ENCODE measurements at places on chromosomes 3 and 15.

DNA sequence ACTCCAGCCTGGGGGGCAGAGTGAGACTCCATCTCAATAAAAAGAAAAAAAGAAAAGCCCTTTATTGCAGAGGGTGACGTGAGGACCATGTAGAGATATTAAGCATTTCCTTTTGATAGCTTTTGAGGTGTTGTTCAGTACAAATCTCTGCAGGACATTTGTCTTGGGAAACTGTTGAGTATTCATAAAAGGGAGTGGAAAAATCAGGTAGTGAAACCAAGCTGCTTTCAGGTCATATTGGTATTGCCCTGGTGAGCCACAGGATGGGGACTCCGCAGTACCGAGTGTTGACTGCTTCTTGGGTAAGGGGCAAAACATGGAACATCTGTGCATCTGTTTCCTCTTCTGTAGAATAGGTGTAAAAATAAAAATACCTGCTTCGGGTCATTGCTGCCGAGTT, 9.9 kb downstream of the ITPR1 start:
- no peak for DNase-seq

DNA sequence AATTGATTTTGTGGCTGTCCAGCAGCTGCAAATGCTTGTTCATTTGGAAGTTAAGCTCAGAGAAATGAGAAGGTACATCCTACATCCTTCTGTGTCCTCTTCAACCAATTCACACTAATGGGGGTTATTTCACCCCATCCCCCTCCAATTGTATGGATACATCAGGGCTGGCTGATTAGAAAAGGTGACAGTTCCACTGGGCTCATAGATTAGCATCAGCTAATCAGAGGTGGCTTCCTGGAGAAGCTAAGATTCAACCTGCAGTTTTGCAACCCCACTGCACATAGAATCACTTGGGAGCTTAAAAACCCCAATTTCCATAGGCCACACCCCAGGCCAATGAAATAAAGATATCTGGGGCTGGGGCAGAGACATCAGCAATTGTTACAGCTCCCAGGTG, 217.7 kb upstream of the TLE3 start:
- DNase-seq: no peak

- no peak for DNase-seq
Observed at GRCh38 chr3:118548434-118548833, 486.2 kb downstream of the IGSF11 start.

GRCh38 chr15:101252836-101253235, 988 bp upstream of the CHSY1 start:
- DNase-seq: no peak

DNA sequence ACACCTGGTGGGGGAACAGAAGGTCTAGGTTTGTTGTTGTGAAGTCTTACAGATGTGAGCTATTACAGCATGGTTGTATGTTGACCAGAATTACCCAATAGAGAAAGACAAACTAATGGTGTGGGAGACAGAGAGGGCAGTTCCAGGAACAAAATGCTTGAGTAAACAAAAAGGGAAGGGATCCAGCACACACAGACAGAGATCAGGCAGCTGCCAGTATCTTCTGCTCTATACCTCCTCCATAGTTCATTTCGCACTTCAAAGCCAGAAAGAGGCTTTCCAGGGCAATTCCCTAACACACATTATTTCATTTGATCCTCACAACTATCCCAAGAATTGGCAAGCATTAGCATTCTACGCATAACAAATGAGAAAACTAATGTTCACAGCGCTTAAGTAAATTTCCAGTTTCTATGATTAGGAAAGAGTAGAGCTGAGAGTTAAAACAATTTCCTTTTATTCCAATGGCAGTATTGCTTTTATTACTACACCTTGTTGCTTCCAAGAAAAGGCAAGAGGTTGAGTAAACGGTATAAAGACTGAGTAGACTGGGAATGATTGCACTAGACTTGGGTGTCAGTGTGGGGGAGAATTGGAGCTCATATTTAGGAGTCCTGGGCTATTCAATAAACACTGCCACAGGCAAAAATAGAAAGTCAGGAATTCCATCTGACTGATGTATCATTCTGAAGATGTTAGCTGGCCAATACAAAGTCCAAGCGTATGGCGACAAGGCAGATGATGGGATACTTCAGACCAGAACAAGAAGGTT, 39.7 kb upstream of the ZNF280D start:
- DNase-seq: no peak

- DNase-seq: no peak
Observed at GRCh38 chr15:63274427-63274826, 3.0 kb upstream of the APH1B start.

DNA sequence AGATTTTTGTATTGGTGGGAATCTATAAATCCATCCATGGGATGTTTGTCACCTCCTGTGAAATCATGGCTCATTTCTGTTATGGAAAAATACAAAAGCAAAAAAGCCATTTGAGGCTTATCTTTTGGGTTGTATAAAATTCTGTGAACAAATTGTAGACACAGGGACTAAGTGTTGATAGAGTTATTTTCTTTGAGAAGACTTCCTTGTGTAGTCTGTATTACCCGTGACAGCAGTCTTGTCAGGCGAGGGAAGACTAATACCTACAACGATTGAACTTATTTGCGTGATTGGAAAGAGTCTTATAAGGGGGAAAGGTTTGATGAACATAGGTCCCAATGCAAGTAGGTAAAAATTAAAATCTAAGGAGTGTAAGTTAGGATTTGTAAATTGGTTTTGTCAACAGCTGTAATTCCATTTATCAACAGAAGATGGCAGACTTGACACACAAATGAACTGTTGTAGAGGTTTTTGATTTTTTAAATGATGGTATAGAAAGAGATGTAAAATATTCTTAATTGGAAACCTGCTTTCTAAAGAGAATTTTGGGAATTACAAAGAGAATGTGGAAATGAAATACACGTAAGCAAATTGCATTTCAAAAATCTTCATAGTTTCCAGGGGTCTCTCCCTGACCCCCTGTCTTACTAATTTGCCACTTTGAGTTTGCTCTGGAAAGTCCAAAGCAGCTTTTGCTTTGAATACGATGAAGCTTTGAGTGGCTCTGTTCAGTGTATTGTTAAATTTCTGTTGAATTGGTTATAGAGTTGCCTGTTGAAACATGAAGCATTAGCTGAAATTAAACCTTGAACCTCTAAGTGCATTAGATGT, 33.2 kb downstream of the SLC25A26 start:
- DNase-seq: peak; percentile 67

DNA sequence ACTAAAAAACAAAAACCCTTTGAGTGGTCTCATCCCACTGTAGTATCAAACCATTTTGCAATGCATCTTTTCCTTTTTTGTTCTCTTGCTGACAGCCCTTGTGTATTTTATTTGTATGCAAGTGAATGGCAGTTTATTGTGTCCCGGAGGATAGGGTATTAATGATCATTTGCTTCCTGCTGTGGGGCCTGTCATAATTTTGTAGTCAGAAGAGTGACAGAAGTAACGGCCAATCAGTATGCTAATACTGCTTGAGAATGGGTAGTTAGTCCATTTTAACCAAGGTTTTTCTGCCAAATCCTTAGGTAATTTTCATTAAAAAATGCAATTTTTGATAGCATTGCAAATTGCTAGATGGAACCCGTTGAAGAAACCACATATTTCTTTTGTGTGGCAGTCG, 75.5 kb upstream of the PLSCR5 start:
- DNase-seq: no peak

DNA sequence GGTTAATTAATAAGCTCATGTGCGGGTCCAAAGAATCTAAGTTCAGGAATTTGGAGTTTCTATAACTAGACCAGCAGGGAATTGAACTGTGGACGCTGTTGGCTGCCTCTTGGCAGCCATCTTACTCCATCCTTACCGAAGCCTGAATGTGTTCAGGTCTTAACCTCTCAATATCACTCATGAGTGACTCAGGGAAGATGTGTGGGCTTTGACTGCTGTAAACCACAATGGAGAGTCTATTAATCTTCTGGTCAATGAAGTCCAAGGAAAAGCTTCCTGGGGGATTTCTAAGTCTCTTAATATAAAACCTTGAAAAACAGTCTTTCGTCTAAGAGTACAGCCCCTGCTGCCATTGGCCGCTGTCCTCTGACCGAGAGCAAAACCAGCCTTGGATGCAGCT, 46.7 kb upstream of the OXTR start:
- DNase-seq: no peak

- DNase-seq: peak; percentile 84
Observed at GRCh38 chr15:63891079-63891767, 57.5 kb upstream of the HERC1 start.

DNA sequence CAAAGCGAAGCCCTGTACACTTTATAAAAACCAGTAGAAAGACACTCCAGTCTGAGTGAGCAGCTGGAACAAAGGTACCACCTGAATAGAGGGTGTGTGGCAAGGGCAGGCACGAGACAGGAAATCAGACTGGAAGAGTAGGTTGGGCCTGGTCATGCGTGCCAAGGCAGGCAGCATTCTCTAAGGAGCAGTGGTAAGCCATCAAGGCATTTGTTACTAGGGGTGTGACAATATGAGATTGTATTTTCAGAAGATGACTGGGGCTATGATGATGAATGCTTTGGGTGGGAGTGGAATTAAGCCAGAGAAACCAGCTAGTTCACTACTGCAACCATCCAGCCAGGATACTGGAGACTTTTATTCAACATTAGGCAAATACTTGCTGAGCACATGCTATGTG, 5.0 kb downstream of the JMJD7 start:
- DNase-seq: no peak

DNA sequence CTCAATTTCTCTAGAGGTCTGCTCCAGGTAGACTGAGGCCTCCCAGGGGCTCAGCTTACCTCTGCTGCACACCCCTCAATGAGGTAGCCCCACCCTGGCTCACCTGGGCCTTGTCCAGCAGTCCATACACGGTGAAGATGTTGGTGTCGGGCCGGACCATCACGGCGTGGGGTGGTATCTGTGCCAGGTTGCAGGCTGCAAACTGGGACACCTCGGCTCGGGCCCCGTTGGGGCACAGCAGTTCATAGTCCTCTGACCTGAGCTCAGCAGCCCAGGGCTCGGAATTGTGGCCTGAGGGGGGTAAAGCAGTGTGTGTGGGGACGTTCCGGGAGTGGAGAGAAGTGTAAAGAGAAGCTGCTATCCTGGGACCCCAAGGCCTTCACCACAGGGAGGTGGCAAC, 23.2 kb downstream of the MELTF start:
- DNase-seq: no peak

- no peak for DNase-seq
Observed at GRCh38 chr15:69794645-69795469, 302.9 kb downstream of the TLE3 start.

GRCh38 chr3:16490062-16490619, 23.4 kb downstream of the RFTN1 start:
- DNase-seq: no peak

GRCh38 chr3:187758318-187758955, 13.2 kb upstream of the BCL6 start:
- DNase-seq: no peak

DNA sequence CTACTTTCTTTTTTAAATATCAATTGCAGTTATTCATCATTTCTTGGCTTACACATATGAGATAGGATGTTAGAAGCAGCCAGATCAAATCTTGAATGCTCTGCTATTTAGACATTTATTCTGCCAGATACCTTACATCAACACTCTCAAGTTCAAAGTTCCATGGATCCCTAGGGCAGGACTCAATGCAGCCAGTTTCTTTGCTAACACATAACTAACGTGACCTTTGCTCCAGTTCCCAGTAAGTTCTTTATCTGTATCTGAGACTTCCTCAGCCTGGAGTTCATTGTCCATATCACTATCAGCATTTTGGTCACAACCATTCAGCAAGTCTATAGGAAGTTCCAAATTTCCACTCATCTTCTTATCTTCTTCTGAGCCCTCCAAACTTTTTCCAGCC, 939.9 kb downstream of the VGLL3 start:
- DNase-seq: no peak

DNA sequence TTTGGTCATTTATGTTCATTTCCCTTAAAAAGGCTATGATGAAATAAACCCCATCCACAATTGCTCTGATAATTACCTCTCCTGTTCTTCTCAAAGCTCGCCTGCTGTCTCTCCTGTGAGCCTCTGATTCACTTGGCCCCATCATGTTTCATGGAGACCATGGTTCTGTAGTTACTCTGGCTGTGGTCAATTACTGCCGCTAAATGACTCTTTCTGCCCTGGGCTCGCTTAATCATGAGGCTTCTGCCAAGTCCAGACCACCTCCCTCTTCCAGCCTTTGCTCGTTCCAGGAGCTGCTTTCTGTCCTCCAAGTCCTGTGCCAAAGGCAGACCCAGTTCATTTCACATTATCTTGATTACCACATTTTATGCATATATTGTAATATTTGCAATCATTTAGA, 91.9 kb downstream of the THSD4 start:
- no peak for DNase-seq

- DNase-seq: no peak
Observed at GRCh38 chr15:96325541-96326327, 4.8 kb upstream of the NR2F2 start.

DNA sequence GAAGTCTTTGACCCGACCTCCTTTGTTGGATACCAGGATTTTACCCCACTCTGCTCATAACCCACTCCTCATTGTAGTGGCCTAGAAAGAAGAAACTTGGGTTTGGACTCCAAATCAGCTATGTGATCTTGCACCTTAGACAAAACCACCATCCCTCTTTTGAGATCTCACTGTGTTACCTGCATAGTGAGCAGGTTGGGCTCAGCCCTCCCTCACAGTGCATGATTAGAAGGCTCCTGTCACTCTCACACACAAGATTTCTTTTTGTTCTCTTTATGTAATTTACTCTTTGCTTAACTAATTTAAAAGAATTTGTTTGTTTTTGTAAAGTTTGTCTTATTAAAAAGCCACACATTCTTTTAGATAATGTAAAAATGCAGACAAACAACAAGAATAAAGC, 587.8 kb downstream of the MECOM start:
- DNase-seq: no peak

DNA sequence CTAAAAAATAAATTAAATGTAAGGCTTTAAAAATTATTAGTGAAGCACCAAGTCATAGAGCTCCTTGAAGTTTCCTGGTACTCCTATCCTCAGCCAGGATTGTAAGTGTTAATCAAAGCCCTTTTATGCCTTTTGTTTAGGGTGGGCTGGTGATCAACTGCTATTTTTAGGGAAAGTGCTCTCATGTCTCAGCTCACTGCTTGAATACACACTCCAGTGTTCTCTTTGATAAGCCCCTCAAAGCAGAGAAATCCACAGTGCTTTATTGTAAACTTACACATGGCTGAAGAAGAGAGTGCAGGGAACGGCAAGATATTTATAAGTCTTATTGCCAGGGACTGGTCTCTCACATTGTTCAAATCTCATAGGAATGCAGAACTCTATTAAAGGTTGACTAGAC, 156.4 kb upstream of the AZI2 start:
- DNase-seq: no peak

GRCh38 chr3:189937302-189938127, 183.2 kb downstream of the P3H2 start:
- no peak for DNase-seq

DNA sequence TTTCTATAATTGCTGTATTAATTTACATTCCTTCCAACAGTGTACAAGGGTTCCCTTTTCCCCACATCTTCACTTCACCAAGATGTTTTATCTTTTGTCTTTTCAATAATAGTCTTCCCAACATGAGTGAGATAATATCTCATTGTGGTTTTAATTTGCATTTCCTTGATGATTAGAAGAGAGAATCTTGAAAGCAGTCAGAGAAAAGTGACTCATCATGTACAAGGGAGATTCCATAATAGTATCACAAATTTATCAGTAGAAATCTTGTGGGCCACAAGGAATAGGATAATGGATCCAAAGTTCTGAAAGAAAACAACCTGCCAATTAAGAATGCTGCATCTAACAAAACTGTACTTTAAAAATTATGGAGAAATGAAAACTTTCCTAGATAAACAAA, 189.3 kb downstream of the NECTIN3 start:
- DNase-seq: no peak

GRCh38 chr3:39965997-39966396, 156.6 kb downstream of the MYRIP start:
- DNase-seq: no peak

GRCh38 chr15:35751413-35752133, 205.6 kb upstream of the DPH6 start:
- peak; percentile 90 for DNase-seq
